ENCODE measurements at places on chromosomes 12 and 14.
A peak's percentile ranks its signal among the peaks of the same experiment; 100 is the strongest.

DNA sequence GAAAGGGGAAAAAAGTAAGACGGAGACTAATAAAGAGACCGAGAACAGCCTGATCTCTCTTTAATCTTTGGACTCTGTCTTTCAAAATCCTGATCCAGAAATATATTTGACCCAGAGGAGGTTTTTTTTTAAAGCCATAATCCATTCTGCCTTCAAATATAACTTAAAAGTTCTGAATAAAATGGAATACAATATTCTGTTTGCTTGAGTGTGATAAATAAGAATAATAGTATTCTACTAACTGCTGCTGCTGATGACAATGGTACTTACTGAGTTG, 1196.0 kb downstream of the GALC start:
- DNase-seq: no peak

GRCh38 chr12:43347026-43347425, 205.0 kb downstream of the ADAMTS20 start:
- DNase-seq: no peak

GRCh38 chr12:108129017-108129812, at the start of gene WSCD2:
Gene WSCD2 (plus strand): TSS chr12:108129288. CDS start chr12:108195833, 66,545 bp downstream.
- DNase-seq: peak; percentile 6

DNA sequence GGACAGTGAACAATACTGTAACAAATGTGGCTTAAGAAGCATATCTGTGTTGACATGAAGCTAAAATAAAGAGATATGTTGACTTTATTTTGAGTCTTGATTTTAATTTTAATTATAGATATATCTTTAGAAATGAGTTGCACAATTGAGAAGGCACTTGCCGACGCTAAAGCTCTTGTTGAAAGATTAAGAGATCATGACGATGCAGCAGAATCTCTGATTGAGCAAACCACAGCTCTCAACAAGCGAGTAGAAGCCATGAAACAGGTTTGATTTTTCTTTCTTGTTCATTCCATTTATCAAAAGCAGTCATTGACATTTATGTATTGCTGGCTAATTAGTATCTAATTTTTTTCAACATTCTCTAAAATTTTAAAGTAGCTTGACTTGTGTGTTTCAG, 15.8 kb downstream of the FGFR1OP2 start:
- no peak for DNase-seq

GRCh38 chr12:66065641-66066136, 64.9 kb downstream of the LLPH start:
- DNase-seq: no peak

GRCh38 chr14:76894308-76894707, 68.1 kb downstream of the LRRC74A start:
- no peak for DNase-seq

GRCh38 chr12:94208622-94208966, 60.2 kb downstream of the PLXNC1 start:
- DNase-seq: peak; percentile 57

- no peak for DNase-seq
Observed at GRCh38 chr14:73339846-73340595, 102.7 kb downstream of the PAPLN start.

DNA sequence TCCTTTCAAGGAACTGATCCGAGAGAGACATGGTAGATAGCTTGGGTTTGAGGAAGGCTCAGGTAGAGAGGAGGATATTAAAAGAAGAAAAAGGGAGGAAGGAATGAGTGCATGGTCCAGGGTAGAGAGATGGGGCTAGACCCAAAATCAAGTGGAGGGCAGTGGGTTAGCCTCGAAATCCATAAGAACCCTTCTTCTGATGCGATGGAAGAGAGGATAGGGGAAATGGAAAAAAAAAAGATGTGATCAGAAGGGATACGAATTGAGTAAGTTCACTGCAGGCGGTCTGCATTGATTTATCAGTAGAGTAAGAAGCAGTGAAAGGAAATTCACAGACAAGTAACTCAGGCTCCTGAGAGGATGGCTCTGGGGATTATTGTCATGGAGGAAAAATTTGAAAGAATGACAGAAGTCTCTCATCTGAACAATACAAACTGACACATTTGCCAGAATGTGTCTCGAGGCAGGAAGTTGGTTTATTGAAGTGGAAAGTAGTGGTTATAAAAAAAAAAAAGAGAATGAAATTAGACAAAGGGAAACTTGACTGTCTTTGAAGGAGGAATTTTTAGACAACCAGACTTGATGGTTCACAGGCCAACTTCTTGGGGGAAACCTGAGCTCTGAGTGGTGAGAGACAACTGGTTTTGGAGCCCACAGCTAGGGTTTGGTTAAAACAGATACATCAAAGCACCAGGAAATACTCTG, 10.2 kb downstream of the PPFIBP1 start:
- peak; percentile 32 for DNase-seq

- DNase-seq: no peak
Observed at GRCh38 chr12:124098887-124099286, 125.9 kb downstream of the ZNF664 start.

GRCh38 chr12:38465020-38465419, 148.4 kb downstream of the ALG10B start:
- DNase-seq: no peak

DNA sequence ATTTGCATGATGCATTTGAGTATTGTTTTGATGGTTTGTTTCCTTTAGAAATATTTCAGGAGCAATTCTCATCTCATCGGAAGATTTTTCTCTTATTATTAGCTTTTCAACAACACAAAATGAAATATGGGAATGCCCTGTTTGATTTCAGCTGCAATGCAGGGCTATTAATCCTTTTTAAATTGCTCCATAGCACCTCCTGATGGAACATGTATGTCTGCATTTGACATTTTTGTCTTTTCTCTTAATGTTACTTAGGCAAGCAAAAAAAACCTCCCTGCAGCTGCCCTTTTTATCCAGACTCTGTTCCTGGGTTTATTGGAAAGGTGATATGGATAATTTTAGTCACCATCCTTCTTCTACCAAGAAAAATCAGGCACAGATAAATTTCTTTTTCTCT, 895.8 kb downstream of the RPS29 start:
- DNase-seq: no peak

GRCh38 chr14:24875991-24876878, 173.7 kb downstream of the STXBP6 start:
- DNase-seq: no peak

DNA sequence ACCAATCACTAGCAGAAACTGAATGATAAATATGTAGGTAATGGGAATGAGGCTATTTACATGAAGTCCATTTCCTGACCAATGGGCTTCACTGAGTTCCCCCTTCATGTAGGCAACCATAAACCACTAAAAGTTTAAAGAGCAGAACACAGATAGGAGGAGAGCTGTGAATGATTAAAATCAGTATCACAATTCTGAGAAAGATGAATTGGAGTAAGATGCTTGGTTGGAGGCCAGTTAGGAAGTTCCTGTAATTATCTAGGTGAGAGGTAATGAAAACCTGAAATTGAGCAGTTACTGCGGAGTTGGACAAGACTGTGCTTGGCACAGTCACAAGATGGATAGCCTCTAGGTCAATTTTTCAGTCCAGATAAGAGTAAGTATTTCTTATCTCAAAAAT, 56.6 kb downstream of the GALNT4 start:
- no peak for DNase-seq

- DNase-seq: no peak
Observed at GRCh38 chr14:98937712-98938505, 334.1 kb downstream of the BCL11B start.

GRCh38 chr12:90024262-90024661, 315.6 kb upstream of the ATP2B1 start:
- DNase-seq: no peak

Measured in activated CD4-positive, alpha-beta T cell treated with anti-CD3 and anti-CD28 coated beads for 48 hours (primary cell).